ENCODE measurements at places on chromosomes 1 and 21.

DNA sequence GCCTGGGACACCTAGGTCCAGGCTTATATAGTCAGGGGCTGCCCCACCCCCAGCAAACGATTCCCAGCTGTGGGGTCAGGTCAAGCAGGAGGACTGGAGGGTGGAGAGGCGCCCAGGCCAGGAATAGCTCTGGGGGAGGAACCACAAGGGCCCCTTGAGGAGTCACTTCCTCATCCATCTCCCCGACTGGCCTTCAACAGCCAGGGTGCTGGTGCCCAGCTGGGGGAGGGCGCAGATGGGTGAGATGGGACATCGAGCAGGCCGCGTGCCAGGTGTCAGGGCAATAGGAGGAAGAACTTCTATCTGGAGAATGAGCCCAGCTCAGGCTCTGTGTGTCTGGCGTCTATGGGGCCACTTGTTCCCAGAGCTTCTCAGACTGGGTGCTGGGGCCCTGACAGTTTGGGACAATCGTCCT, 208 bp upstream of the MYBPH start:
- DNase-seq, result no peak

DNA sequence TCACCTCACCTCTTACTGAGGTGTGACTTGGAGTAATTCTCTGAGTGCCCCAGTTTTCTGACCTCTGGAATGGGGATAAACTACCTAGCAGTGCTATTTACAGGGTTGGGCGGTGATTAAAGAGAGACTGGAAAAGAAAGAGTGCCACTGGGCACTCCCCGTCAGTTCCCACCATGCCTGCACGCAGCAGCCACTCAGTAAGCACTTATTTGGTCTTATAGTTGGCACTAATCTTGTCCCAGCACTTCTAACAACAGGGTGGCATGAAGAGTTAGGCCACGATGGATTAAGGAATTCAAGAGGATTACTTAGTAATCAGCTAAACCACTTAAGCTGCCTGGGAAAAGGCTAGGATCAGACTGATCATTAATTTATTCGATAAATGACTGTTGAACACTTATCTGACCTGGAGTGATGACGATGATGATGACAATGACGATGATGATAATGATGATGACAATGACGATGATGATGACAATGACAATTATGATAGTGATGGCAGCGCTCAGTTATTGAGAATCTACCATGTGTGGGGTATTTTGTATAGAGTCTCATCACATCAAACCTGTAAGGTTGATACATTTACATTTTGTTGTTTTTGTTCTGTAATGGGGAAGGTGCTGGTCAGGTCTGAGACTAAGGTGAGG, 5.4 kb downstream of the CITED4 start:
- no peak for DNase-seq

GRCh38 chr1:42433369-42433768, 22.5 kb downstream of the ZMYND12 start:
- DNase-seq, result no peak

- DNase-seq, result no peak
Observed at GRCh38 chr21:46294647-46295176, 8.6 kb downstream of the YBEY start.

DNA sequence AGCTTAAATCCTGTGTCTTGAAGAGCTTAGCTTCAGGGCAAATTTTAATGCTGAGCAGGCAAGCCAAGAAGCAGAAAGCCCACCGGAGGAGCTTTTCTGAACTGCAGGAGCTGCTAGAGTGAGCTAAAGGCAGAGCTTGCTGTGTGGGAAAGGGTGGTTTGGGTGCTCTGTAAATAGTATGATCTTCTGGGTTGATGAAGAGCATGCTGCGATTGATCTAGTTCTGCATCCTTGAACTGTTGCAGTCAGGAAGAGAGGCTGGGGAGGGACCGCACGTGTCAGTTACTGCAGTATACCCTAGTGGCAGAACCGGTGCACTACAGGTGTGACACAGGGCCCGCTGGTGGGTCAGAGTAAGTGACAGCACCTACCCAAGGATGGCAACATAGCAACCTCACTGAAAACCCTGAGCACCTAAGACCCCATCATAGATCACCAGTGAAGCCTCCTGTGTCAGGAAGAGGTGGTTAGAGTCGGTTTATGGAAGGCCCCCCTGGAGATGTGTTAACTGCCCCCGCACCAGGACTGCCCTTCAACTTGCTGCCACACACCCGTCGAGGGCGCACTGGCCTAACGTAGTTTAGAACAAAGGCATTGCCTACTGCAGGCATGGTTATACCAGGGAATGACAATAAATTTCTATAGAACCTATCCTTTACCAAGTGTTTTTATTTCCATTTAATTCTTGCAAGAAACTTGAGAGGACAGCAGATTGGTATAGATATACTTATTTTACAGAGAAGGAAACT, 146.0 kb upstream of the KIAA0040 start:
- DNase-seq, result no peak

DNA sequence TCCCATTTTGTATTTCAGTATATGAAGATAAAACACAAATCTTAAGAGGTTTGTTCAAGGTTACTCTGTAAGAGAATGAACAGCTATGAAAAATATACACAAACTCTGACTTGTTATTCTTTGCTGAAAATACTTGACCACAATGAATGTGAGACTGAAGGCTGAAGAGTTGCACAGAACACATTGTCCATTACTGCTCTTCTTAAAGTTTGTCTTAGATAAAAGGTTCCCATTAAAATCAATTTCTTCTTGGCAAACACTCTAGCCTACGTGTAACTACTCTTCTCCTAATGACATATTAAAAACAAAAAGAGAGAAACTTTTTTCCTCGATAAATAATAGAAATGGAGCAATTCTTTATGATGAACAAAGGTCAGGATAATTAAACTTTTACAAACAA, 45.2 kb upstream of the RABGAP1L start:
- DNase-seq, result no peak
